ENCODE measurements at places on chromosomes 7 and 10.

- no peak for DNase-seq
Observed at GRCh38 chr7:2631946-2632732, at the start of gene TTYH3. TTYH3 (plus strand) TSS chr7:2631986; CDS start chr7:2632156, 170 bp downstream.

GRCh38 chr7:18200855-18201254 is 173.2 kb upstream of the PRPS1L1 start:
- no peak for DNase-seq

- no peak for DNase-seq
Observed at GRCh38 chr7:139153832-139154231, 44.3 kb upstream of the ZC3HAV1 start.

- DNase-seq, result no peak
Observed at GRCh38 chr7:151742713-151743480, 134.0 kb downstream of the PRKAG2 start.

DNA sequence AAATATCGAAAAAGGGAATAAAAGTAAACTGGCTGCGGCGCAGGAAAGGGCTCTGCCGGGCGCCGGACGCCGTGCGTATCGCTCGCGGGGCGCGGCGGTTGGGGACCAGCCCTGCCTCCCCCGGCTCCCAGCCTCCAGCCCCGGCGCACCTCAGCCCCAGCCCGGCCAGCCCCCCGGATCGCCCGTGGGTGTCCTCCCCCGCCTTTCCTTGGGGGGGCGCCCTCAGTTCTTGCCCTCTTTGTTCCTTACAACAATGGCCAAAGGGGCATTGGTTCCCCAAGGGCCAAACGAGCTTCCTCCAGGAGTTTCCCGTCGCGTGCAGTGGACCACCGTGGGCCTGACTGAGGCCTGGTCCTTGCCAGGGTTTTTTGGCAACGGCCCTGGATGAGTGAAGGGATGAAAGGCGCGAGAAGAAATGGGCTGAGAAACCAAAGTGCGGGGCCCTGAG is 1.2 kb downstream of the MACROH2A2 start:
- DNase-seq, result no peak

DNA sequence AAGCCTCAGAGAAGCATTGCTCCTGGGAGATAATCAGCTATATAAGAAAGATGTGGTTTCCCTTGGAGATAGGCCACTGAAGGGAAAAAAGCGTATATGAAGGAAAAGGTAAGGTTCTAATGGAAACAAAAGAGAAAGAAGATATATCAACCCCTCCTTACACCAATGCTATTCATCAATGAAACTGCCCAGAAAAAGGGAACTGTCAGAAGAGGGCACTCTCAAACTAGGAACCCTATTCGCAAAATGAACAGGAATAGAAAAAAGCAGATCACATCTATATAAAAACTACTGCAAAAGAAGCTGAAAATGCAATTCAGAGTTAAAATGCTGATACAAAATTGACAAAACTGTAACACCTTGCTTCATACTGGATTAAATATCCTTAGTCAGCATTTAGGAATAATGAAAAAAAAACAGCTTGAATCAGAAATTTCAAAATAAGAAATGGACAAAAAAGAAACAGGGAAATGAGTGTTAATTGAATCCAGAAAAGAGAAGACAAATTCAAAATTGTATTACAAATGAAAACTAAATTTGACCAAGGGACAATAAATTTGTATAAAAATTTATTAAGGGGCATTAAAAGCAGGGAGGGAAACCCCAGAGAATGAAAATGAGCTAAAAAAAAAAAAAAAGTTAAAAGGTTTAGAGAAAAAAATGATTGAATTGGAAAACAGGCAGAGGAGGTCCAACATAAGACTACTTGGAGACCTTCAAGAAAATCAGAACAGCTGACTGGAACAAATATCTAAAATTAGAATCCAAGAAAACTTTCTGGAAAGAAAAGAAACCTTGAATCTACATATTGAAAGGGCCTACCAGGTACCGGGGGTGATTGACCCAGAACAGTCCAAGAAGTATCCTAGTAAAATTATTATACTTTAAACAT is 17.9 kb downstream of the NHLRC2 start:
- DNase-seq, result no peak

DNA sequence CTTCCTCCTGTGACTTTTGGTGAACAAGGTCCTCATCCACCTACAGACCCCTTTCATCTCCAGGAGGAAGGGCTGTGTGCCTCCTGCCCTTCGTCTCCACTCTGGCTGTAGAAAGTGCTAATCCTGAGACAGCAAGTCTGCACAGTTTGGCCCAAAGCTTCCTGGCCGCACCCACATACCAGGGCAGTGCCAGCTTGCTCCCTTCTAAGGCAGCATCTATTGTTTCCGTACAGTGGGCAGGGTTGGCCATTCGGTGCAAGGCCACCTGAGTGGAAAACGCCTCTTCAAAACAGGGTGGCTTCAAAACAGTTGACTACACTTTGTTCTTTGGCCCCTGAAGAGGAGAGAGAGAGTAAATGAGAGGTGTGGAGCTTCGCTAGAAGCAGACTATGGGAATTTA is 134.1 kb upstream of the KLF14 start:
- no peak for DNase-seq

- no peak for DNase-seq
Observed at GRCh38 chr7:148763622-148764021, 64.9 kb downstream of the CUL1 start.

- no peak for DNase-seq
Observed at GRCh38 chr10:61021926-61022325, 77.9 kb upstream of the RHOBTB1 start.

DNA sequence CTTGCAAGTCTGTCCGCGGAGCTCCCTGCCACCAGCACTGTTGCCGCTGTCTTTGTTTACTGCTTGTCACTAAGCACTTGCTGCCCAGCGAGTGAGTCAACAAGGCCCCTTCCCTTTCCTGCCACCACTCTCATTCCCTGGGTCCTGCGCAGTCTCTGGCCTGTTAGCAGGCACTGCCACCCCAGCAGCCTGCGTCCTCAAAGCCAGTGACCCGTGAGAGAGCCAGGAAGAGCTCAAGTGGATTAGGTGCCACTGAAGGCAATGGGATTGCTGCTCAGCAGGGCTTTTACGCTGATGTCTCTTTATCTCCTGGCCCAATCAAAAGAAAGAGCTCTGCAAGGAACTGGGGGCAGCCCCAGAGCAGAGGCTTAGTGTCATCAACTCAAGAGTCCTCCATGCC is at the start of gene FRMPD2:
FRMPD2 (minus strand) TSS at position 61 of the 400 bp plus-strand sequence. CDS start 129 bp downstream, outside the sequence.
- DNase-seq, result no peak

GRCh38 chr10:1539216-1539615 is 198.1 kb downstream of the ADARB2 start:
- DNase-seq, result no peak

- DNase-seq, result no peak
Observed at GRCh38 chr10:84524435-84524834, 196.0 kb downstream of the CCSER2 start.

DNA sequence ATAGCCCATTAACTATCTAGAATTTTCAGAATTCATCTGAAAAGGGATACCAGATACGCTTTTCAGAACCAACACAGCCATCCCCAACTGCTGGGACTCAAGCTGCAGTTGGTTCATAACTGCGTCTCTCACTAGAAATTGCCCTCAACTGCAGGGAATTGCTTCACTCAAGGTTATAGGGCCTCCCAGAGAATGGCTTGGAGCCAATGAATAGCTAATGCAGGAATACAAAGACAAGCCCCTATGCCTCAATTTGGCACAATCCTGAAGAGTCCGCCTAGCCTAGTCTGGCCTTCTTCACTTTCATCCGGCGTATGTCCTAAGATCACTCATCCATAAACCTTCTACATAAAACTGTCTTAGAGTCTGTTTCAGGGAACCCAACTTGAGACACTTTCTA is 164.0 kb downstream of the SKAP2 start:
- no peak for DNase-seq

GRCh38 chr10:84294766-84295447 is 33.5 kb upstream of the CCSER2 start:
- DNase-seq, result no peak

DNA sequence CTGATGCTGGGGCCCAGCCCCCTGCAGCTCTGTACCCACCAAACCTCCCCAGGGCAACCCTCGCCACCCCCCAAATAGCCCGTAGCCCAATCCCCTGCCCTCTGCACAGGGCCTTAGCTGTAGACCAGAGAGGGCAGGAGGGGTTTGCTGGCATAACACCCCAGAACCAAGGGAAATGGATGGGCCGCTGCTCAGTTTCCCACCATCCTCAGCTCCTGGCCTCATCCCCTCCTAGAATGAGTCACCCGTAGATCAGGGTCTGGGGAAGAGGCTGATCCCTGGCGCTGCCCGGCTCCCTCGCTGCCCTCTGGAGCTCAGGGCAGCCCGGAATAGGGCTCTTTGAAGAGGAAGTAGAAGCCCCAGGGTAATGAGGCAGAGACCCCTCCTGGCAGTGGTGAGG is 31.2 kb downstream of the LDB3 start:
- no peak for DNase-seq

DNA sequence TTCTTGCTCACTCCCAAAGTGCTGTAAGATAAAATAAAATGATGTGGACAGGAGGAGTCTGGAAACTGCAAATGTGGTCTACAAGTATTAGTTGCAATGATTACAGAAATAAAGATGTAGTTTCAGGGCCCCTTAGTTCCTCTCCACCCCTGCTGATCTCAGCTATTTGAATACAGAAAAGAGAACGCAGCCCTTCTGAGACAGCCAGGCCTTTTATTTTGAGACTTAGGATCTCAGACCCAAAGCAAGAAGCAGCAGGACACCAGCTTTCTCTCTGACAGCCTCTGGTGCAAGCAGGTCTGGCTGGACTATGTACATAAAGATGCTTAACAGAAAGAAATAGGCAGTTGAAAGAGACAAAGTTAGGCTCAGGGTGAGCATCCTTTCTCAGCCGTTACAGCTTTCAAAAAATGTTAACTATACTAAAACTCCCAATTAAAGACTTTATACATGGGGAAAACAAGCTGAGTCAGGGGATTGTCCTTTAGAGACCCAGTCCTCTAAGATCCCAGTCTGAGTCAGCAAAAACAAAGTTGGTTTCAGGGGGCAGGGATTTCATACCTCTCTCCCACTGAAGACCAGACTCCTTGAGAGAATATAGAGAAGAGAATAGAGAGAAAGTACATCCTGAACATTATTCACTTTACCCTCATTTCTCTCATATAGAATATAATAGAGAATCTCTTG is 220.4 kb downstream of the TMEM178B start:
- DNase-seq, result no peak

- no peak for DNase-seq
Observed at GRCh38 chr7:87202705-87203104, 16.8 kb downstream of the TMEM243 start.

GRCh38 chr7:36036590-36036989 is 116.5 kb upstream of the EEPD1 start:
- no peak for DNase-seq

DNA sequence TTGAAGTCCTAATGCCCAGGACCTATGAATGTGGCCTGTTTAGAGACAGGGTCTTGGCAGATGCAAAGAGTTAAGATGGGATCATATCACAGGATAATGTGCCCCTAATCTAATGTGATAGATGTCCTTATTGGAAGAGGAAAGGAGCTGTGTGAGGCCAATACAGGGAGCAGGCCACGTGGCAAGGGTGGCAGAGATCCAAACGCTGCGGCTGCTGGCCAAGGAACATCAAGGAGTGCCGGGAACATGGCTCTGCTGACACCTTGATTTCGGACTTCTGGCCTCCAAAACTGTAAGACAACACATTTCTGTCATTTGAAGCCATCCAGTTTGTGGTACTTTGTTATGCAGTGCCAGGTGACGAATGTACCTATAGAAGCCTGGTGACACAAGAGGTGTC is 37.7 kb upstream of the EZH2 start:
- no peak for DNase-seq

DNA sequence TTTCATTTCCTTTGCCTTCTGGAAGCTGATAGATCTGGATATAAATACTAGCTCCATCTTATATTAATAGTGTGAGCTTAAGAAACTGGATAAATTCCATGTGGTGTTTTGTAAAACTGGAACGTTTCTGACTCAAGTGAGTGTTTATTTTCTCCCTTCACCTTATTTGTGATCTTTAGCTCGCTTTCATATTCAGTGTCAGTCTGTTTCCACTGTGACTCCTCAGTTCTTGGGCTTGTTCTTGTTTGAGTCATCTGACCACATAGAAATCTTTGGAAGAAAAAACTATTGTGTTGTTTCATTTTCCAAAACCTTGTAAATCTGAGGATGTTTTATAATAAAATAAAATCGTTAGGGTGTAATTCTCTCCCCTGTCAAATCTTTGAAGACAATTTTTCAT is 186.4 kb downstream of the POLR1F start:
- DNase-seq, result peak; percentile 73

GRCh38 chr10:97843281-97843671 is 6.4 kb upstream of the GOLGA7B start:
- no peak for DNase-seq

DNA sequence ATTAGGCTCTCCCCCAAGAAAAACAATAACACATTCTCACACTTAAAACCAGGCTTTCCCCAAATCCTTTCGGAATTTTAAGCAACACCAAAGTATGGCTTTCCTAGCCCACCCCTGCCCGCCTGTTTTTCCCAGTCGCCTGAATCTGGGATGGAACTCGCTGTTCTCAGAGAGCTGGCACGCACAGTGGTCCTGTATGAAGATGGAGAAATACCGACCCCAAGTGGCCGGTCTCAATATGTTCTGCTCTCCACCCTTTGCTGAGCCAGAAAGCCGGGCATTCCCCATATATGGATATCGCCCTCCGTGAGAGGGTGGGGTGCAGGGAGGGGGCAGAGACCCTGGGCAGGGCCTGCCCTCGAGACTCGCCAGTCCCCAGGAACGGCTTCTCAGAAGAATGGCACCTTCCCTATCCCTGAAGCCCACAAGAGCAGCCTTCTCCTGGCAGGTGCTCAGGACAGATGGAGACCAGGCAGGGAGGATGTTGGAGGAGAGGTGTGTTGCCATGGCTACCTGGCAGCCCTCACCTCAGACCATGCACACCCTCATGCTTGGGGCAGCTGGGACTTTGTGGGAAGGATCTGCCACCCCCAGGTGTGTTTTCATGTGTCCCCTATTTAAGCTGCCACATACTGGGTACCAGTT is 3.4 kb downstream of the TACR2 start:
- DNase-seq, result peak; percentile 27
